Tongue (tissue), 3 donors: ENCODE measurements at places on chromosomes 5 and 9.
A peak's percentile ranks its signal among the peaks of the same experiment; 100 is the strongest.

- no peak for DNase-seq
These were observed 438.4 kb downstream of the EFNA5 start for GRCh38 chr5:107232293-107232692.

GRCh38 chr9:13137426-13137825 lies 142.1 kb downstream of the MPDZ start:
- DNase-seq: no peak

- DNase-seq: no peak
These were observed 128.0 kb downstream of the MPDZ start for GRCh38 chr9:13151489-13151888.

GRCh38 chr9:78707080-78707479 lies 410.2 kb downstream of the PSAT1 start:
- no peak for DNase-seq

- peak; percentile 99 for DNase-seq
These were observed 148.2 kb upstream of the KLF4 start for GRCh38 chr9:107637421-107638420.

- no peak for DNase-seq
These were observed 89.2 kb downstream of the ACER2 start for GRCh38 chr9:19498015-19498414.

DNA sequence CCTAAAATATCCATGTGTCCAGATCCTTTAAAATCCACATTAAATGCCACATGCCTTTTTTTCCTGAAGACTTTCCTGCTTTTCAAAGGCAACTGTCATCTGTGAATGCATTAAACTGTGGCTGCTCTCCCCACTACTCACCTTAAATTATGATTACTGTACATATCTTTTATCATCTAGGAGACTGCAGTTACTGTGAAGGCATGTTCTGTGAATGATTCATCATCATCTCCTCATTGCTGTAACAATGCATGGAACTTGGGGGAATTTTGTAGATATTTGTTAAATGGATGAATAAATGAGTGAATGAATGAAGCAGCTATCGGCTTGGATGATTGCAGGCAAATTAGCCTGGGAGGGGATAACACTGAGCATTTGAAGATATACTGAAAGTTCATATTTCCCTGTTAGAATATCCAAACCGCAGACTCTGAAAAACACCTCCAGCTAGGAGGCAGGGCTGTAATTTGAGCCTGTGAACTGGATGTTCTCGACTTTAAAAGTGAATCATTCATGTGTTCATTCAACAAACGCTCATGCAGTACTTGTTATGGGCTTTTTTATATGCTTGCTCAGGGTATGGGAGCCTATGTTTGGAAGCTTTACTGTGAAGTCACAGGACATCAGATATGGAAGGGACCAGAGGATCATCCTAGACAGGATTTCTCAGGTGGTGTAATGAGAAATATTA lies 519.2 kb downstream of the KIF4B start:
- DNase-seq: no peak

- no peak for DNase-seq
These were observed 282.9 kb downstream of the ARHGAP26 start for GRCh38 chr5:143052967-143053682.

GRCh38 chr5:137252512-137252911 lies 246.6 kb downstream of the SPOCK1 start:
- DNase-seq: no peak
